ENCODE measurements at places on chromosomes 6 and 20.

GRCh38 chr20:19185083-19185482 lies 27.4 kb upstream of the SLC24A3 start:
- no peak for DNase-seq

- DNase-seq, result no peak
Observed at GRCh38 chr6:81226957-81227356, 525.5 kb downstream of the TENT5A start.

GRCh38 chr6:2760882-2761842 lies 4.0 kb upstream of the WRNIP1 start:
- no peak for DNase-seq

- DNase-seq, result no peak
Observed at GRCh38 chr20:14498772-14499171, 161.4 kb upstream of the FLRT3 start.

GRCh38 chr20:41017448-41018042 lies 11.1 kb upstream of the TOP1 start:
- no peak for DNase-seq

- DNase-seq, result no peak
Observed at GRCh38 chr6:37126961-37127616, 42.9 kb upstream of the PIM1 start.

DNA sequence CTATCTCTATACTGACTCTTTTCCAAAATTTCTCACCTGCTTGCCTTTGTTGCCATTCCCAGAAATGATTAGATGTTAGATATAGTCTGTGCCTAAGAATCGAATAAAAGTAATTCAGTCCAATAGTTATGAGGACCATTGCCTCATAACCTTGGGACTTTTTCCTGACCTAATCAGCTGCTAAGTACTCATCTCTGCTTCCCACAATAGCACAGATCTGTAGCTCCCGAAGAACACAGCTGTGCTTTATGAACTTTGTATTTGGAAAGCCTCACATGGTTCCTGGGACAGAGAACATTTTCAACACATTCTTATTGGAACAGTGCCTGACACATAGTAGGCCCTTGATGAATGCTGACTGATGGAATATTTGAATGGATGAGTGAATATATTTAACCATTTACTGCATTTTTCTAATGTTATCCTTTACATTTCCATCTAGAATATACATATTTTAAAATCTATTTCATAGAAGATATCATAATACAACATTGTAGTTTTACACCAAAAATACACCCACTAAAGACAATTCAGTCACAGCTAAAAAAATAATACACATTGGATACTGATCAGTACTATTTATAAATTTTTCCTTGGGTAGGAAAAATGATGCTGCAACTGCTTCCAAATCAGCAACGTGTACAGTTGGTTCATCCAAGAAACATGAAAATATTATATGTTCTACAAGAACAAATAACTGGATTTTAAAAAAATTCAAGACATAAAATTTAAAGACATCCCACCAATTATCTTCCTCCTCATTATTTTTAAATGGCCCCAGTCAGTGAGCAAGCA lies 53.9 kb downstream of the HS3ST5 start:
- DNase-seq, result no peak

DNA sequence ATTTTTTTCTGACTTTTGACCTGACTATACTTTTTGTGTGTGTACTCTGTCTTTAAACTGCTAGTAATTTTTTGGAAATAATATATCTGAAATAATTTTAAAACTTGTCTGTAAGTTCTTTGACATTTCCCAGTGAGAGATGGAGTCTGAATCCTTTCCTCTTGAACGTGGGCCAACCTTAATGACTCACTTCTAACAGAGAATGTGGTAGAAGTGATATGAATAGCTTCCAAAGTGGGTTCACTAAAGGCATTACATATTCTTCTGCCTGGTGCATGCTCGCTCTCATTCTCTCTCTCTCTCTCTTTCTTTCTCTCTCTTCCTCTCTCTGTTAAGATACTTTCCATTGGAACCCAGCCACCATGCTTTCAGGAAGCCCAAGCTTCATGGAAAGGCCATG lies 108.7 kb upstream of the FERMT1 start:
- DNase-seq, result no peak

- DNase-seq, result no peak
Observed at GRCh38 chr20:37484331-37484730, 36.7 kb upstream of the NNAT start.

All from CD4-positive, alpha-beta T cell treated with Interferon gamma for 1 hour (primary cell).